ENCODE measurements at places on chromosomes 4 and X. TPM values are rescaled to one million over a fixed set of nuclear protein-coding genes. Genes with fewer than 3 reads are reported as not detected.

NDST4 gene
- 1.2 TPM for total RNA-seq

H2BW2 gene
- total RNA-seq = not detected

FAM47E gene
- total RNA-seq = 7.0 TPM

DUX4 gene
- not detected for total RNA-seq

ADGRL3 gene
- 70.0 TPM for total RNA-seq
